IPS-NIHi11 (cell line): ENCODE measurements at places on chromosomes 7 and 10.

DNA sequence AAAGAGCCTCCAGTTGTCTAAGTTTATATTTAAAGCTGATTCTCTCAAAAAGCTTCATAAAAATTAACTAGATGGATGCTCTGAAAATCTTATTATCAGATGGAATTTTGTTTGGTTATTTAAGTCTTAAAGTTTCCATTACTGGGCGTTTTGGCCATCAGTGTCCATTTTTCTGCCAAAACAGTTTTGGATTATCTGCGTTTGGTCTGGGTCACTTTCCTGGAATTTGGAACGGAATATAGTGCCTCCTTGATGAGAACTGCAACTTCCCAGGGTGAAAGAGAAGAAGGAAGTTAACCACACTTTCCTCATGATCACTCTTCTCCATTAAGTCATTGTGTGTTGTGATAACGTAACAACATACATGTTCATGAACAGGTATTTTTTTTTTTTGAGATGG lies 764.9 kb upstream of the AUTS2 start:
- DNase-seq, result no peak

DNA sequence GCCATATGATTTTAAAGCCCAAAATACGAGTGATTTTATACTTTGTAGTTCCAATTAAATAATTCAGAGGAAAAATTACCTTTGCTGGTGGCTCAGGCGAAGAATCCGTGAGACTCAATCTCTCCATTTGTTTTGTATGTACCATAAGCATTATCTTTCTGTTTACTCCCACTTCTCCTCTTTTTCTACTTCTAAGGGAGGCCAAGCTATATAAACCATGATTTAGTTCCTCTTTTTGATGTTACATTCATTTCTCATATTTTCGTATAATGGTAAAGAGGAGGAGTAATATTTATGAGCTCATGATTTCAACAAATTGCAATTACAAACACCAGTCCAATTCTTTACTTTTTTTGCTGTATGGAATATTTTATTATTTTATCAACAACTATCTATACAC lies 50.6 kb upstream of the TES start:
- DNase-seq, result no peak

- peak; percentile 47 for DNase-seq
Measured at GRCh38 chr10:13100349-13101294, 659 bp downstream of the OPTN start.

DNA sequence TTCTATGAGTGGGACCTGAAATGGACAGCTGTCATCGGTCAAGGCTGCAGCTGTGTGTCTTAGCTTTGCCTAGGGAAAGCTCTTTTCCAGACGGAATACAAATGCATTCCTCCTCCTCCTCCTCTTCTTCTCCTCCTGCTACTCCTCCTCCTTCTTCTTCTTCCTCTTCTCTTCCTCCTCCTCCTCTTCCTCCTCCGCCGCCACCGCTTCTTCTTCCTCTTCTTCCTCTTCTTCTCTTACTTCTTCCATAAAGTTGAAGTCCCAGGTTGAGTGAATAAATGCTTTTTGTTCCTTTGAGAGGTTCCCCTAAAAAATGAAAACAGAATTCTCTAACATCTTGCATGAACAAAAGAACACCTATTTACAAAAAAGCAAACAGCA lies 28.7 kb downstream of the KLF6 start:
- no peak for DNase-seq

DNA sequence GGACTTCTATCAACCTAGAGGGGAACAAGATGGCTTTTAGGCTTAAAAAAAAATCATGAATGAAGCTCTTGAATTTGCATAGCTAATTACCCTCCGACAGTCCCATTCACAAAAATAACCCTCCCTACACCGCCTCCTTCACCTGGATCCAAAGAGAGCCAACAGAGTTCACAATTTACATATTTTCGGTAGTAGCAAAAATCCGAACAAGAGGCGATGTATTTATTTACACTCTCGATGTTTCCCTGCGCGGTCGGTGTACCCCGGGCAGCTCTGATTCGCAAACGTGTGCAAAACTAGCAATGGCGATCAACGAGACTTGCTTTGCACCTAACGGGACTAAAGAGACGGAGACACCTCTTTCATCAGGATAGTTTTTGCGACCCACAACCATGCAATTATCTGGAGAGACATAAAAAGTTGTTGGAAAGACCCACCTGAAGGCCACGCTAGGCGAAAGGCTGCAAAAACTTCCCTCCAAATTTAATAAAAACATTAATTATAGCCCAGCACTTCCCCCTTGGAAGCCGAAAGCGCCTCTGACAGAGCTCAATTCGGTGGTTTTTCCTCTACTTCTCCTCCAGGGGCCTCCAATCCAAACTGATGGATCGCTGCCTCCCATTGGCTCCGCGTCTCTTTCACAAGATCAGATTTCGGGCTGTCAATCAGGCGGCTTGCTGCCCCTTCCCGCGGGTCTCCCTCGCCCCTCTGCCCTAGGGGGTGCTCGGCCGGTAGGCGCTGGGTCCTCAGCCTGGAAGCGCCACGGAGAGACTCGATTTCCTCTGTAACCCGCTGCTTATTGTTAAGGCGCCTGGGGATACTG lies at the start of gene ETV1:
ETV1 (minus strand) TSS at position 541 of the 823 bp plus-strand sequence. CDS start 614 bp downstream, outside the sequence.
- peak; percentile 75 for DNase-seq

- no peak for DNase-seq
Measured at GRCh38 chr7:117384688-117385362, 42.5 kb downstream of the ASZ1 start.
